ENCODE measurements at places on chromosomes 6 and 20.

DNA sequence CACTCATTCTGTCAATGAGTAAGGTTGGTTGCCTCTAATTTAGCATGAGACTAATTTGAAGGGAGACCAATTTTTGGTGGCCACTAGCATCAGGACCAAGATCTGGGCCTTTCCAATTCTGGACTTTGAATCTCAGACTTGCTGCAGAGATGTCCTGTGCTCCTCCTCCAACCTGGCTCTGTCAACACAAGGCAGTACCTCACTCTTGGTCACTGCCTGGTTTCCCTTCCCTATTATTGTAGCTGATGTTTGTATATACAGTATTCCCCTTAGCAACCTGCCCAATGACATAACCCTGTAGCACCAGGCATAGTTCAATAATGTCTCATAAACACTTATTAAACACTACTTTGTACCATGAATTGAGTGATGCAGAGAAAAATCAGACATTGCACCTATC, 50.4 kb downstream of the UNC5CL start:
- no peak for DNase-seq

GRCh38 chr6:161356167-161356854, 82.5 kb upstream of the AGPAT4 start:
- DNase-seq, result no peak

GRCh38 chr6:87397656-87398055, 10.1 kb upstream of the CFAP206 start:
- DNase-seq, result no peak

GRCh38 chr6:74318738-74319137, 622.7 kb downstream of the CD109 start:
- DNase-seq, result no peak

DNA sequence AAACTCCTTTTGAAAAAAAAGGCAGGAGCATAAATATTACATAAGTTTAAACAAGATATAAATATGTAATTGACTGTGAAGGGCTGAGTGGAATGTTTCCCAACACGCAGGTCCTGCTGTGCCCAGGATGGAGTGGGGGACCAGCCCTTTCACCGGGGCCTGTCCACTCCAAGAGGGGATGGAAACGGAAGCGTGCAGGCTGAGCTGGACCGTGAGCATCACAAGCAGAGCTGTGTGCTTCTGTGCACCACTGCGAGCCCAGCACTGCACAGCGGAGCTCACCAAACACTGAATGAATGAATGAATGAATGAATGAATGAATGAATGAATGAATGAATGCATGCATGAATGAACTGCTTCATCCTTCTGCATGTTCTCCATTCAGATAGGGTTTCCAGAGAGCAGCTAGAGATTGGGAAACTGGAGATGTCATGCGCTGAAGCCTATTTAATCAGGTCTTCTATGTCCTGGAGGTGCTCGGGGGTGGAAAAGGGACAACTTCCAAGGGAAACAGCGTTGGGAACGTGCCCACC, 157.7 kb downstream of the ANKRD60 start:
- no peak for DNase-seq

- DNase-seq, result no peak
Observed at GRCh38 chr6:36436466-36436865, 6.2 kb downstream of the PXT1 start.

Measured in CD4-positive, alpha-beta T cell treated with Interferon alpha-2 for 1 hour (primary cell).